ENCODE measurements at places on chromosomes 1 and 21.

- DNase-seq, result no peak
Observed at GRCh38 chr1:37892151-37893047, 33.0 kb upstream of the MTF1 start.

DNA sequence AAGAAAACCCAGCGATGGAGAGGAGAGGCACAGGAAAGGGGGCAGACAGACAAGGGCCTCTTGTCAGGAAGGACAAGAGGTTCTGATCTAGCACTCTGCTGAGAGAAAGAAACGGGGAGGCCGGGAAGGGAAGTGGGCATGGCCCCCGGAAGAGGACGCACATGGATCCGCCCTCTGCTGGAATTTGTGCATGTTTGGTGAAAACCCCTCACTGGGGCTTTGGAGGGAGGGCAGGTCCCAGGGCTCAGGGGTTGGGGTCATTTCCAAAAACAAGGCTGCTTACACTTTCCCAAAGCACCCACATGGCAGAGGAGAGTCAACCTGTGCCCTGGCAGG, 32.4 kb upstream of the ECE1 start:
- no peak for DNase-seq

- DNase-seq, result peak; percentile 78
Observed at GRCh38 chr1:212683357-212683722, 16.3 kb downstream of the BATF3 start.

DNA sequence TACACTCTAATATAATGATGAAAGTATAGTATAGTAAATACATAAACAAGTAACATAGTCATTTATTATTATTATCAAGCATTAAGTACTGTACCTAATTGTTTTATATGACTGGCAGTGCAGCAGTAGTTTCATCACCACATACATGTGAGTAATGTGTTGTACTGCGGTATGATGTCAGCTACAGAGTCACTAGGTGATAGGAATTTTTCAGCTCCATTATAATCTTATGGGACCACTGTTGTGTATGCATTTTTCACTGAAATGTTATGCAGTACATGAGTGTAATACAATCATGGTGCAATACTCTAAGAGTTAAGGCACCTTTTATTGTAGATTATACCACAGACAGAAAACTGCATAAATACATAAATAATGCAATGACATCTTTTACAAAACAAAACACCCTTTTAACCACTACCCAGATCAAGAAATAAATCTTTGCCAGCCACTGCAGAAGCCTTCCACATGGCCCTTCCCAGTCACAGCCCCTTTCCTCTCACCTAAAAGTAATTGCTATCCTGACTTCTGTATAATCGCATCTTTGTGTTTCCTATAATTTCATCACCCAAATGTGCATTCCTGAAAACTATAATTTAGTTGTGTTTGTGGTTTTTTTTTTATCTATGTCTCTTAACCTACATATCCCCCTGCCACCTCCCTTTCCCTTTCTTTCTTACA, 16.3 kb downstream of the ABCD3 start:
- DNase-seq, result no peak

DNA sequence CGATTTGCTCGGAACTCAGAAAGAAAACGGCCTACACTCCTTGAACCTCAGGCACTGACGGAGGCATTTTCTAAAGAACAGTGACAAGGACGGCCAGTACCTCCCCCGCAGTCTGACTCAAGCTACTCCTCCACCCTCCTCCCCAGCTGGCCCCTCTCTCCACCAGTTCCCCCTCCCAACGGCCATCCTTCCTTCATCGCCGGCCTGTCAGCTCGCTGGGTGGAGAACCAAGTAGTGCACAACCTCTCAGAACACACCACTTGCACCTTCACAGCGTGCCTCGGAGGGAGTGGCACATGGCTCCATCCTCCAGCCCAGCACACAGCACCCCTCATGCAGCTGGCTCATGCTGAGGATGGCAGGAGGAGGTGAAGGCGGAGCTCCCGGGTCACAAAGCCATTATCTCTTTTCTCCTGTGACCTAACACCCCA, 58.8 kb downstream of the TOR1AIP2 start:
- DNase-seq, result no peak

- no peak for DNase-seq
Observed at GRCh38 chr1:247317702-247318101, 14.0 kb downstream of the ZNF496 start.

DNA sequence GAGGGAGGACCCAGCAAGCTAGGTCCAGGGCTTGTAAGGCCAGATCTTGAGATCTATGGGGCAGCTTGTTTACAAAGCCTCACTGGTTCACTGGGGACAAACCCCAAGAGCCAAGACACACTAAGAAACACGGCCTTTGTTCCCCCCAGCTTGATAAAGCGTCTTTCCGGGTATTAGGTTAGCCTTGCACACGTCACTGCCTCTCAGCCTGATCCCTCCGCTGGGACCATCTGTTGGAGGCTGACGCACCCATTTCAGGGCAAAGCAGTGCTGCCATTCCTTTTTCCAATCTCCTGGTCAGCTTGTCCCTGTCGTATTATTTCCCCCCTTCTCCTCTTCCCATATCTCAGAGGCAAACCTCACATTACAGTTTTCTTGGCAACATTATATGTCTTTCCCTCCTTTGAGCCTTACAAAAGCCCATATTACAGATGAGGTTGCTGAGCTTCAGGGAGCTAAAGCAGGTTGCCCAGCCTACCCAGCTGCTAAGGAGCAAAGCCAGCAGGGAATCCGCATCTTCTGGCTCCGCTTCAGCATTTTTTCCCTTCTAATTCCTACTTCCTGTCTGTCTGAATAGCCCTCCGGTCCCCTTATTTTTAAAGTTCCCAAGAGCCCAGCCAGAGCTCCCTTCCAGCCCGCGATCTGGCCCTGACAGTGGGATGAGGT, 4.1 kb downstream of the HEYL start:
- no peak for DNase-seq

DNA sequence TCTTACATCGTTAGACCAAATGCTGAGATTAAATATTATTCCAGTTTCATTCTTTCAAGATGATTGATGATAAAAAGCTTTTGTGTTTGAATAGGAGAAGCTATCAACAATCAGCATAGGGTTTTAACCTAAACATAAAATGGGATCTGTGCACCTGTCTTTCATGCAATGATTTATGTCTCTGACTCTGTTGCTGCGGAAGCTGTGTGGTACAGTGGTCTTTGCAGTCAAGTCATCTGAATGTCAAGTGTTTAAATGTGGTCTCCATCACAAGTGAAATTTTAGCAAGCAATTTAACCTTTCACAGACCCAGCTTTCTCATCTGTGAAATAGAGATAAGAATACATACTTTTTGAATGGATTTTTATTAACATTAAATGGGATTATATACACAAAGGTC, 107.2 kb downstream of the PLPPR5 start:
- no peak for DNase-seq
